Activated CD8-positive, alpha-beta memory T cell treated with anti-CD3 and anti-CD28 coated beads for 48 hours (primary cell): ENCODE measurements at places on chromosomes 2 and 18.

- DNase-seq = no peak
These were observed 27.0 kb downstream of the SKA1 start for GRCh38 chr18:50401888-50402287.

DNA sequence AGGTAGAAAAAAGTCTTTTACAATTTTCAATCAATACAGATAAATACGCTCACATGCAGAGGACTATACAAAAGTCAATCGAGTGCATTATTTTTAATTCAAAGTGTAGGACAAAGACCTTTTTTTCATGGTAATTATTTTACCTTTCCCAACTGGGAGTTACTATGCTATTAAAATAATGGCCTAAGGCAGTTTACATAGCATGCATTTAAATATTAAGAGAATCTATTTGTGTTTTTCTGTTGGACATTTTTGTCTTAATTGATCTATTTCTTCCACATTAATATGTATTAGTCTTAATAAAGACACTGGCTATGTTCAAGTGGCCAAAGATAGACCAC lies 130.2 kb upstream of the MAP3K20 start:
- no peak for DNase-seq

- DNase-seq = no peak
These were observed 698.9 kb downstream of the GALR1 start for GRCh38 chr18:77948567-77948966.

- no peak for DNase-seq
These were observed 416.8 kb upstream of the MYT1L start for GRCh38 chr2:2747797-2748301.

DNA sequence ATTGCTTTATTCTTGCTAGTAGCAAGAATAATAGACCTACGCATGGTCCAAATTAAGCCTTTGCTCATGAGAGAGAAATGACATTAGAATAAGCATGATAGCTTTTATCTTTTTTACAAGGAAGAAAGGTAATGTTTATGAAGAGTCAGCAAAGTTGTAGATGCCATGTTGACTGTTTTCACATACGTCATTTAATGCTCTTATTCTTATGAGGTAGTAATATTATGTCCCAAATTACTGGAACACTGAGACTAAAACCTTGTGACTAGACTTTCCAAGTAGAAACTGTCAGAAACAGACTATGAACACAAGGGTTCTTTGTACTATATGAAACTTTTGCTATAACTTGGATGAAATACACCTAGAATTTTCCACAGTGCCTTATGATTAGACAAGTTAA lies 552.8 kb upstream of the SLC8A1 start:
- DNase-seq = no peak

DNA sequence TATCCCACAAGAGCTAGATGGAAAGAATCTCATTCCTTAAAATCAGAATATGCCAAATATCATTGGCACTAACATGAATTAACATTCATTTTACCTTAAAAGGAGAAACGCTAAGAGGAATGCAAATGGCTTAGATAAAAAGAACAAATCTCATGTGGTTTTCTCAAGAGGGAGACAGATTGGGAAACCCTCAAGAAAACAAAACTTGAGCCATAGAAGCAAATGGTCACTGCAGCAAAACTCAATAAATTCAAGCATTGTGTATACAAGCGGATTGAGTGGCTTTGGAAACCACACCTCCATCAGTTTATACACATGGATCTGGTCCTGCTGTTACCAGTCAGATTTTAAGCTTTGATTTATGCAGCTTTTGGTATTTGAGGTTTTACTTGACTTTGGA lies 1331.8 kb upstream of the ZEB2 start:
- no peak for DNase-seq
